ENCODE measurements at places on chromosomes 1 and 21.

- DNase-seq: no peak
Observed at GRCh38 chr1:229523052-229523451, 14.9 kb upstream of the NUP133 start.

GRCh38 chr1:8430476-8430875 is 112.6 kb downstream of the SLC45A1 start:
- no peak for DNase-seq

DNA sequence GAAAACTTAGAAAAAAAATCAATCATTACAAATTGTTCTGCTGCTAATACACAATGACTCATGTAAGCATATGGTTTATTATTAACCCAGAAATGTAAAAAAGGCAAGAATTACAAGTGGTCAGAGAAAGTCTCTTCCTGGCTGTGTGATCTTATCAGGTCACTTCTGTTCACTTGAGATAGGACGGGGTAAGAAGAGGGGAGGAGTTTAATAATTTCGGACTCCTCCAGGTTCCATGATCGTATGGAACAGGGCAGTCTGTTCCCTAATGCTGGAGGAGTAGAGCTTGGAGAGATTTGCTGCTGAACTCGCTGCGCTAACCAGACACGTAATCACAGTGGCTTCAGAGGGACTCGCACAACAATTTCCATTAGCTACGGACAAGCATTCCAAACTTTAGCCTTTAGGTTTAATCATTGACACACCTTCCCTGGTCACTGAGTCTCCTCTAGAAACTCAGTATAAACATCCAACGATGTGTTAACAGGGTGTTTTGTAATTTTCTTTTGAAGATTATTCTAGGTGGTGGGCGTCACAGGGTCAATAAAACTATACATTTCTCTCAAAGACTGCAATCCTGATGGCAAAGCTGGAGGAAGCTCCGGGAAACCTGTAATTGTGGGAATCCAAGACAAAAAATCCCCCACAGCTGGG is 1.3 kb downstream of the CRYZ start:
- DNase-seq: no peak

- DNase-seq: no peak
Observed at GRCh38 chr1:212640223-212640878, 31.8 kb downstream of the ATF3 start.

GRCh38 chr21:22536509-22536908 is 1538.3 kb downstream of the NCAM2 start:
- no peak for DNase-seq

GRCh38 chr1:223748773-223749733 is 36.7 kb downstream of the CAPN2 start:
- no peak for DNase-seq

GRCh38 chr1:220487297-220487820 is 40.6 kb upstream of the MARK1 start:
- no peak for DNase-seq

DNA sequence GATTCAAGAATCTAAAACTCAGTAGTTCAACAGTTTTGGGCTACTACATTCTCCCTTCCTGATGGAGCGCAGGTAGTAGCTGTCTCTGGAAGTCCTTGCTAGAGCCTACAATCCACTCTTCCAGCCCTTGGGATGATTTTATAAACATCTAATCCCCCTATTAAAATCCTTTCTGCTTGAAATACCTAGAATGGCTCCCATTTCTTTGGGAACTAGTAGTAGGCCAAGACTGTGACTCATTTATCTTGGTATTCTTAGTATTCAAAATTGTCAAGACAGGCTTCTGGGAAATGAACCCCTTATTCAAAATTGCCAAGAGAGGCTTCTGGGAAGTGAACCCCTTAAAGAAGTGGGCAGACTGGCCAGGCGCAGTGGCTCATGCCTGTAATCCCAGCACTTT is 142.5 kb upstream of the FGGY start:
- no peak for DNase-seq

- no peak for DNase-seq
Observed at GRCh38 chr1:184854036-184854435, 99.4 kb upstream of the EDEM3 start.

- no peak for DNase-seq
Observed at GRCh38 chr1:818618-819291, 105.0 kb upstream of the SAMD11 start.

DNA sequence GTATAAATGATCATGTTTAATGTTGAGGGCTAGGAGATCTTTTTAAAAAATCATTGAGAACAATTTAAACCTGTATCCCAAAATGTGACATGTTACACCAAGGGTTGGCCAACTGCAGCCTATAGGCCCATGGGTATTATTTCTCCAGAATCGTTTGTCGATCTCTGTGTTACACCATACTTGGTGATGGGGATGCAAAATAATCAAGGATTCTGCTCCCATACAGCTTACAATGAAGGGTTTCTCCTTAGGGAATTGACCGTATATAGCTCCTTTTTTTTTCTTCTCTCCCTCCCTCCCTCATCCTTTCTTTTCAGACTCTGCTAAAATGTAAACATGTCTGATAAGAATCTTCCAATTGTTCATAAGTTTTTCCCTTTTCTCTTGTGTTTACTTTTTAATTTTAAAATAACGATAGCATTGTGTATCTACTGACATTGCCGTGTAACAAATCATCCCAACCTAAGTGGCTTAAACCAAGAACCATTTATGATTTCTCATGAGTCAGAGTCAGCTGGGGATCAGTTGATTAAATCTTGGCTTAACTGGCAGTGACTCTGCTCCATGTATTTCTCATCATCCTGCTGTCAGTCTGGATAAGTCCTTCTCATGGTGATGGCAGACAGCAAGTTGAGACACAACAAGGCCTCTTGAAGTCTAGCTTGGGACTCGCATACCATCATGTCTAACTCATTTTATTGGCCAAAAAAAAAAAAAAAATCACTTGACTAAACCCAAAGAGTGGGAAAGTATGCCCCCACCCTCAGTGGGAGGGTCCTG is 48.0 kb downstream of the MARK1 start:
- DNase-seq: no peak

- DNase-seq: no peak
Observed at GRCh38 chr1:68136187-68136586, 85.8 kb upstream of the DIRAS3 start.

DNA sequence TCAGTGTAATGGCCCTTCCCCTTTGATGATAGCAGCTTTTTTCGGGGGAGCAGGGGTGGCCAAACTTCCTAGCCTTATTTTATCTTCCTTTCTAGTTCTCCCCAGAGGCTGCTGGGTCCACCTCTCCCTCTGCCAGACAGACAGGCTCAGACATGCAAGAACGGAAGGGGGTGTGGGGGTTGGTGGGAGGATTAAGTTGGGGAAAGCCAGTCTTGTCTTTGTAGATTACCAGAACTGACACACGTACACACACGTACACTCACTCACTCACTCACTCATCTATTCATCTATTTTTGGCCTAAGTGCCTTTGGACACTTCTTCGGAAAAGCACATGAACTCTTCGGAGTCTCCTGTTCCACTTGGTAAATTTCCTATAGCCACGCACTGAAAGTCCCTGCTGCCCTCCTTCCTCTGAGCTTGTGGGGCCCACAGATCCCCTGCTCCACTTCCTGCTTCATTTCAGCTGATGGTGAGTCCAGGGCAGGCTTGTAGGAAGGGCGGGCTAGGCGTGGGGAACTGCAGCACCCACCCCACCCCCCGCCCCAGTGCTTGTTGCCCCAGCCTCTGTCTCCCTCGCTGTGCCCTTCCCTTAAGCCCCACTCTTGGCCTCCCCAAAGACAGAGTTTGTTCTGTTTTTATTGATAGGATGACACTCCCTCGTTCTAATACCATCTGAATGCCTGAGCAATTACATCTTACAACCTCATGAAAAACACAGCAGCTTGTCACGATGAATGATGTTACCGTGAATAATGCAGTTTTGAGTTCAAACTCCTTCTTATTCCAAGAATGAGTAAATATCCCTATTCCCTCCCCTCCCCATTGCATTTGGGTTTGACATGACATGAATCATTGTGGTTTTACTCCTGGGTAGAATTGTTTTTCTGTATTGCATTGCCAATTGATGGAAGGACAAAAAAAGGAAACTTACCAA is 60.7 kb upstream of the ATP5PO start:
- no peak for DNase-seq

DNA sequence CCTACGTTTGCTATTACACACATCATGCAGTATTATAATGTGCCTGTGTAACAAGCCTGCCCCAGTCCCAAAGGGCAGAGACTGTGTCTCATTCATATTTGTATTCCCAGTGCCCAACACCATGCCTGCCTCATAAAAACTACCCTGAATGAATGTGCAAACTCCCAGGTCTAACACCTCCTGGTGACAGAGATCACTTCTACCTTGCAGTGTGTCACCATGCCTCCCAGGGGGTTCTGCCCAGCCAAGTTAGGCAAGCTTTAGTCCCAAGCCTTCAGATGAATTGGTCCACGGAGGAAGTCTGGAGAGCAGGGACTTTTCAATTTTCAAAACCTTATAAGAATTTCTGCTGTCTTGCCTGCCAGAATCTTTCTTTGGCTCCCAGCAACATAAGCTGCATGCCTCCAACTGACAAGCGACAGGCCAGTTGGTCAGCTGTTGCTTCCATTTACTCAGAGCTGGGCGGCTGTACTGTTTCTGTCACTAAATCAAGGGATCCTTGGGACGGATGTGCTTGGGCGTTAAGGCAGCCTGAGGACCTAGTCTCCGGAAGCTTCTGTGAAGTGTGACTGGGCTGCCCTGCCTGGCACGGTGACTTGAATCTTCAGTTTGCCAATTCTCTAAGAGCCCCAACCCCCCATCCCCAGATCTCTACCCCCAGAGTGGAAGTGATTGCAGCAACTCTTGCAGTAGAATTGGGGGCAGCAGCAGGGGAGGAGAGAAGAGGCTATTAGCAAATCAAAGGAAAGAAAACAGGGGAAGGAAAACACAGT is 1.2 kb downstream of the RXRG start:
- DNase-seq: no peak

DNA sequence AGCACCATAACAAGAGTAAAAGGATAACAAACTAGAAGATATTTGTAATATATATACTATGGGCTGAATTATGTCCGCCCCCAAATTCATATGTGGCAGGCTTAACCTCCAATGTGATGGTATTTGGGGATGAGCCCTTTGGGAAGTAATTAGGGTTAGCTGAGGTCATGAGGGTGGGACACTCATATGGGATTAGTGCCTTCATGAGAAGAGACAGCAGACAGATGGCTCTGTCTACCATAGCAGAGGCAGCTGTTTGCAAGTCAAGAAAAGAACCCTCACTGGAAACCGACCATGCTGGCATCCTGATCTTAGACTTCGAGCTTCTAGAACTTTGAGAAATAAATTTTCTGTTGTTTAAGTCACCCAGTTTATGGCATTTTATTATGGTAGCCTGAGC is 303.6 kb downstream of the LMO4 start:
- DNase-seq: no peak

GRCh38 chr1:173431304-173432045 is 45.7 kb upstream of the PRDX6 start:
- peak; percentile 85 for DNase-seq

DNA sequence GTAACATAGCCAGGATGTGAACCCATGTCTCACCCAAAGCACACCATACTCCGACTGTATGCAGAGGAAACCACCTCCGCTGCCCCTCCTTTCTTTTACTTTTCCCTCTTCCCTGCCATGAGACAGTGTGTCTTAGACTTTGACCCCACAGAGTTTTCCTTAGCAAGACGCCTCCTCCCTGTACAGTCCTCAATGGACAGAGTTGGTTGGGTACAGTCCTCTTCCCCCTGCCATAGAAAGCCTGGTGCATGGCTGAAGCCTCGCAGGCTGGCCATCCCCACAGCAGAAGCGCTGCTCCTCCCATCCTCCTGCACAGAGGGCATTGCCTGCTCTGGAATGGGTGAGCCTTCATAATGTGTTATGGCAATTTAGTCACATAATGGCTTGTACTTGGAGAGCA is 127.9 kb downstream of the PLPP3 start:
- no peak for DNase-seq

GRCh38 chr21:38651570-38651969 is 153.3 kb upstream of the ERG start:
- DNase-seq: no peak

- no peak for DNase-seq
Observed at GRCh38 chr1:74423471-74423870, 88.9 kb downstream of the LRRC53 start.

- DNase-seq: no peak
Observed at GRCh38 chr21:37528150-37528937, 161.8 kb downstream of the DYRK1A start.

- no peak for DNase-seq
Observed at GRCh38 chr21:44437371-44437695, 18.0 kb upstream of the LRRC3 start.

DNA sequence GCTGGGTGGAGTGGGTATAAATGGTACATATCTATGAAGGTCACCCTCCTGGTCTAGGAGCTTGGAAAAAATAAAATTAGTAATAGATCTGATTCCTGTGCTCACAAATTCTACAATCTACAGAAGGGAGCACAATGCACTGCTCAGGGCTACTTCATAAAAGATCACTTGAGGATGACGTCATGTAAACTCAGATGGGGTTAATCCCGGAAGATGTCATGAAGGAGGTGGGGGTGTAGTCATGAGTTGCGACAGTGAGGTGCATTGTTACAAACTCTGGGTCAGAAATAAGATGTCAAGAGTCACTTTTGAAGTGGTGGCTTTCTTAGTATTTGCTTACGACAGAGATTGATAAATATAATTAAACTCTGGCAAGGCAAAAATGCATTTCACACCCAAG is 68.2 kb downstream of the LHX9 start:
- no peak for DNase-seq

GRCh38 chr1:28971980-28972771 is 57.8 kb downstream of the EPB41 start:
- no peak for DNase-seq

GRCh38 chr1:146032631-146033219 is 11.2 kb upstream of the HJV start:
- peak; percentile 14 for DNase-seq

- no peak for DNase-seq
Observed at GRCh38 chr1:101105877-101106276, 80.3 kb upstream of the DPH5 start.

GRCh38 chr21:41500931-41501381 is 7.0 kb downstream of the TMPRSS2 start:
- DNase-seq: no peak

- DNase-seq: no peak
Observed at GRCh38 chr1:158999316-159000069, 10.2 kb upstream of the IFI16 start.

All from NCI-H187 (cell line).